ENCODE measurements at places on chromosomes 5 and 9. TPM values are rescaled to one million over a fixed set of nuclear protein-coding genes. Genes with fewer than 3 reads are reported as not detected.

GRCh38 chr9:96619124-96619465 lies 548 bp downstream of the CDC14B start:
- H3K4me3 ChIP-seq, result no peak overlapping the region
- DNase-seq, result no peak
- no peak overlapping the region for H3K27ac ChIP-seq

GRCh38 chr5:37060030-37060429 lies 183.5 kb downstream of the NIPBL start:
- peaks cover 33% of the 10 kb centered on the region for H3K36me3 ChIP-seq
- no peak overlapping the region for H3K4me3 ChIP-seq
- H3K4me1 ChIP-seq, result no peaks in the 10 kb centered on the region
- no peak overlapping the region for H3K27ac ChIP-seq
- no peaks in the 10 kb centered on the region for H3K27me3 ChIP-seq

Gene LRRC19
- not detected for total RNA-seq

DNA sequence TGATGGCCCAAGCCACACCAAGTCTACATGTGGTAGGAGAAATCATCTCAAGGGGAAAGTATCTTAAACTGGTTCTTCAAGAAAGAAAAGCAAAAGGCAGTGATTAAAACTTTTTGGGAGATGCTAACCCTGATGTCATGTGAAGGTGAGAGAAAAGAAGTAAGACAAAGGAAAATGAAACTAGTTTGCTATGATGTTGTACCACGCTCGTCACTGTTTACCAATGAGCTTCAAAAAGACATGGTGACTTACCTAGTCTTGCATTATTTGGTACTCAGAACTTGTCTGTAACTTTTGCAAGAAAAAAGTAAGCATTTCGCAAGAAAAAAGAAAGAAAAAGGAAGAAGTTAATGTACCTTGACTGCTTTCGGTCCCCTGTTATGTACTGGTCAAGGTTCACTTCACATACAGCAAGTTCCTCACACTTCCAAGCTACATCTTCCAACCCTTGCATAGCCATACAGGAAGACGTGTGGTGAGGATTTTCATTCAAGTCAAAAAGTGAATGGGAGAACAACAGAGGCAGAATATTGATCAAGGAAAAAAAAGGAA lies 739.3 kb downstream of the NR2F1-AS1 start:
- no peaks in the 10 kb centered on the region for H3K36me3 ChIP-seq
- H3K4me1 ChIP-seq, result peaks cover 4% of the 10 kb centered on the region
- H3K27ac ChIP-seq, result no peak overlapping the region
- no peak overlapping the region for H3K4me3 ChIP-seq
- no peaks in the 10 kb centered on the region for H3K27me3 ChIP-seq
- DNase-seq, result no peak

GRCh38 chr9:26535151-26535550 lies 357.5 kb downstream of the CAAP1 start:
- DNase-seq, result no peak
- no peak overlapping the region for H3K27ac ChIP-seq
- no peak overlapping the region for H3K4me3 ChIP-seq

Gene JAKMIP2
- 11.8 TPM for total RNA-seq

GRCh38 chr9:87545858-87546257 lies 48.2 kb downstream of the DAPK1 start:
- H3K36me3 ChIP-seq, result peaks cover 20% of the 10 kb centered on the region
- H3K27ac ChIP-seq, result peak overlapping the region; percentile 77
- H3K4me3 ChIP-seq, result no peak overlapping the region

- DNase-seq, result no peak
- peaks cover 6% of the 10 kb centered on the region for H3K36me3 ChIP-seq
- peaks cover 25% of the 10 kb centered on the region for H3K4me1 ChIP-seq
- H3K4me3 ChIP-seq, result no peak overlapping the region
- H3K27me3 ChIP-seq, result no peaks in the 10 kb centered on the region
- H3K27ac ChIP-seq, result peak overlapping the region; percentile 67
Measured at GRCh38 chr9:128558431-128559310, 6.3 kb downstream of the SPTAN1 start.

- DNase-seq, result no peak
- no peaks in the 10 kb centered on the region for H3K36me3 ChIP-seq
- H3K4me3 ChIP-seq, result no peak overlapping the region
Measured at GRCh38 chr9:38638881-38639576, 18.6 kb upstream of the ANKRD18A start.

DNA sequence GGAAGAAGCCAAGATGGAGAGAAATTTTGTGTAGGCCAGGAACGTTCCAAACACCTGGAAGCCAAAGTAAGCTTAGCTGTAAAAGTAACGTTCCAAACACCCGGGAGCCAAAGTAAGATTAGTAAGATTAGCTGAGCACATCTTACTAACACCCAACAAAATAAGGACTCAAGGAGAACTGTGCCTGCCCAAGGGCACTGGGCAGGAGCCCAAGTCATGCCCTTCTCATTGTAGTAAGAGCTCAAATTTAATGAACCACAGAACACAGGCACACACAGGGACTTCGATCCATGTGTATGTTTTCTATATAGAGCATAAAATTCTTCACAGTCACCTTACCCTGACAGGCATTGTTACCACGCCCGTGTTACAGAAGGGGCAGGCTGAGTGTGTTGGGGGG lies 36.1 kb upstream of the NXNL2 start:
- no peak overlapping the region for H3K27ac ChIP-seq
- no peak overlapping the region for H3K4me3 ChIP-seq
- H3K4me1 ChIP-seq, result peaks cover 28% of the 10 kb centered on the region
- H3K27me3 ChIP-seq, result no peaks in the 10 kb centered on the region
- DNase-seq, result no peak

DNA sequence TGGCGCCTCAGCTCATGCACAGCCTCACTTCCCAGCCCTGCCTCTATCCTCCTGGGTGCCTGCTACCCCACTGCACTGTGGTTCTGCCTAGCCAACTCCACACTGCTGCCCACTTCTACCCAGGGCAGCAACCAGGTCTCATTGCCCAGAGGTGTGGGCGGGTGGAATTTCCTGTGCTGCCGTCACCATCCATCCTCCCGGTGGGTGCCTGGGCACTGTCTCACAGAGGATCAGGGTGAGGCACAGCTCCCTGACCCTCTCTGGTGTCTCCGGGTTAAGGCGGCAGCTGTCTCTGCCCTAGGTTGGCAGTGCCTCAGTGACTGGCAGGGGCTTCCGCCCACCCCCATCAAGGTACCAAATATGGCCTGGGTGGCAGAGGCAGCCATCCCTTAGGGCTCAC lies 4.3 kb upstream of the MTMR12 start:
- H3K27me3 ChIP-seq, result no peaks in the 10 kb centered on the region
- peaks cover 6% of the 10 kb centered on the region for H3K36me3 ChIP-seq
- no peak for DNase-seq
- H3K4me1 ChIP-seq, result peaks cover 3% of the 10 kb centered on the region

GRCh38 chr9:37936965-37937364 lies 33.0 kb upstream of the SLC25A51 start:
- H3K27me3 ChIP-seq, result no peaks in the 10 kb centered on the region
- no peaks in the 10 kb centered on the region for H3K36me3 ChIP-seq
- H3K27ac ChIP-seq, result no peak overlapping the region
- peaks cover 10% of the 10 kb centered on the region for H3K4me1 ChIP-seq
- H3K4me3 ChIP-seq, result no peak overlapping the region
- no peak for DNase-seq

DNA sequence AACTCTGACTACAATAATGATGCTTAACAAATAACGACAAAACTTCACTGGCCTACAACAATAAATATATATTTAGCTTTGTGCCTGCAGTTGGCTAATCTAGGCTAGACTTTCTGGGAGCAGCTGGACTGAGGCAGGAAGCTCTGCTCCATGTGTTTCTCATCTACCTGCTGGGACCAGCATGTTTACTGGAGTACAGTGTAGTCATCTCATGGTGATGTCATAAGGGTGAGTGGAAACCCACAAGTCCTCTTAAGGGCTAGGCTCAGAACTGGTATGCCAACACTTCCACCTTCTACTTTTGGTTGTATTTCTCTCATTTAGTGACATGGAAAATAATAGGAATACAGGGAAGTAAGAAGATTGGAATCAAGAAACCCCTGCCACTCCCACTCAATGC lies 85.7 kb upstream of the NIPBL start:
- H3K27ac ChIP-seq, result no peak overlapping the region
- peaks cover 3% of the 10 kb centered on the region for H3K4me1 ChIP-seq
- no peaks in the 10 kb centered on the region for H3K27me3 ChIP-seq
- H3K36me3 ChIP-seq, result no peaks in the 10 kb centered on the region
- no peak for DNase-seq

DNA sequence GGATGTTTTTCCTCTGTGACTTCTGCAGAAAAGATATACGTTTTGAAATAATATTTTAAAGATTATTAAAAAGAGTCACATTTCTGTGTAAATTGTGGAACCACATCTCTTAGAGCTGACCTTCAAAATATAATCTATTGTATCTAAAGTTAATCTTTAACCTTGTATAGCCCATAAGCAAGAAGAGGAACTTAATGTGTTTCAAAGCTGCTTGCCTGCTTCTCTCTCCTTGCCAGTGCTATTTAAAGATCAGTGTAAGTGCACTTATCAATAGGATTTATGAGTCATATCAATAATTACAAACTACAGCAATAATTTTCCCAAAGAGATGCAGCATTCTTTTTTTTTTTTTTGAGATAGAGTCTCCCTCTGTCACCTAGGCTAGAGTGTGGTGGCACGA lies 29.4 kb upstream of the GDA start:
- H3K36me3 ChIP-seq, result 0 out of 2 replicates have a peak, but pooled peaks cover 4% of the 10 kb centered on the region
- no peaks in the 10 kb centered on the region for H3K27me3 ChIP-seq
- no peak overlapping the region for H3K4me3 ChIP-seq
- DNase-seq, result no peak

DNA sequence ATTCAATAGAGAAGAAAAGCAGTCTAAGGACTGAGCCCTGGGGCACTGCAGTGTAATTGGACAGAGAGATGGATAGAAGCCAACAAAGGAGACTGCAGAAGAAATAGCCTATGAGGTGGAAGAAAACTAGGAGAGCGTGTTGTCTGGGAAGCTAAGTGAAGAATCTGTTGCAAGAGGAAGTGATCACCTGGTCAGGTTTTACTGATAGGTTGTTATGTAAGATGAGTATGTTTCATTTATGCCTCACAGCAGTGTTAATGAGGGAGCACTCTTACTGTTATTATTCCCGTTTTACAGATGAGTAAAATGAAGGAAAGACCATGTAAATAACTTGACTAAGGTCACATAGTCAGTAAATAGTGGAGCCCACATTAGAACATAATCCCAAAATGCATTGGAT lies 80.0 kb upstream of the GRHPR start:
- peaks cover 28% of the 10 kb centered on the region for H3K4me1 ChIP-seq
- H3K4me3 ChIP-seq, result no peak overlapping the region
- H3K36me3 ChIP-seq, result no peaks in the 10 kb centered on the region
- no peak overlapping the region for H3K27ac ChIP-seq

- peak overlapping the region; percentile 85 for H3K4me3 ChIP-seq
- H3K27ac ChIP-seq, result no peak overlapping the region
- no peak for DNase-seq
- H3K27me3 ChIP-seq, result no peaks in the 10 kb centered on the region
Measured at GRCh38 chr9:105246656-105247173, 2.3 kb downstream of the SLC44A1 start.

DNA sequence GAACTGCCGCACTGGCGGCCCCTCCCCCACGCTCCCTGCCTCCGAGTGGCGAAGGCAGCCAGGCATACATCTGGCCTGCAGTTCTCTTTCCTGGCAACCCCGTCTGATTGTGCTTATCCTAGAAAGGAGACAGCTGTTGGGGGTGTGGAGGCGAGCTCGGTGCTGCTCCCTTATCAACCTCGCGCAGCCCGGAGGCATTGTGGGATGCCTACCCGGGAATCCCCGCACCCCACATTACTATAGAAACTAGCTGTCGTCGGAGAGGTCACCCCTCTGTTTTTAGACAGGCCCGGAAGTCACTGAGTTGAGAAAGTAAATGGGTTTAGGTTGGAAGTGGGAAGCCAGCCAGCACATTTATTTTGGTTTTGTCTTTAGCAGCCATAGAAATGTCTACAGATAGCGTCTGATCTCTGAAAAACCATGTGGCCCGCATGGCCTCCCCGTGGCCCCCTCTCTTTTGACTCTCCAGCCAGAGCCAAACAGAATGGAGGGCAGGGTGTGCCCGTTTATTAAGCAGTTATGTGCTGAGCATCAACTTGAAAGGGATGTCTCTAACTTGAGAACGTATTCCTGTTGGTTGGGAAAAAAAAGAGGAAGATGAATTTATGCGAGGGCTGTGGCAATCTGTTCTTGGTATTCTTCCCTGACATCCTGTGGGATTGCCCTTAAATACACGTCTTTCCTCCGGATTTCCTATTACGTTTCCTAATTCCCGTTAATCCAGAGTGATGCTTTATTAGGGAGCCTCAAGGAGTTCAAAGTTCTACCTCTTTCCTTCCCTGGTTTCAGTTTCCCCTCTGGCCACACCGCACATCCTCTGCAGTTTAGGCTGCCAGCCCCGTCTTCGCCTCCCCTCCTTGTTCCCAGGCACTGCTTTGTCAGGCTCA lies 3.9 kb downstream of the STC2 start:
- DNase-seq, result no peak
- peak overlapping the region; percentile 86 for H3K27ac ChIP-seq
- H3K4me1 ChIP-seq, result peaks cover 33% of the 10 kb centered on the region
- no peaks in the 10 kb centered on the region for H3K27me3 ChIP-seq

DNA sequence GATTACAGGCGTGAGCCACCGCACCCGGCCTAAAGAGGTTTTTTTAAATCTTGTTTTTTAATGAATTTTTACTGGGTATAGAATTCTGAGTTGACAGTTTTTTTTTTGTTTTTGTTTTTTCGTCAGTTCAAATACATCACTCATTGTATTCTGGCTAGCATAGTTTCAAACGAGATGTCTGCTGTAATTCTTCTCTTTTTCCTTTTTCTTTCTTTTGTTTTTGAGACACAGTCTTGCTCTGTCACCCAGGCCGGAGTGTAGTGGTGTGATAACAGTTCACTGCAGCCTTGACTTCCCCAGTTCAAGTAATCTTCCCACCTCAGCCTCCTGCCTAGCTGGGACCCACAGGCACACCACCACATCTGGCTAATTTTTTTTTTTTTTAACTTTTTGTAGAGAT lies 2.2 kb upstream of the PRRT1B start:
- peaks cover 52% of the 10 kb centered on the region for H3K27me3 ChIP-seq
- H3K36me3 ChIP-seq, result peaks cover 30% of the 10 kb centered on the region
- DNase-seq, result no peak
- H3K27ac ChIP-seq, result no peak overlapping the region
- H3K4me3 ChIP-seq, result no peak overlapping the region
- peaks cover 7% of the 10 kb centered on the region for H3K4me1 ChIP-seq

Gene F12
- 12.8 TPM for total RNA-seq

Gene PCDHGA5
- 2.5 TPM for total RNA-seq

- no peaks in the 10 kb centered on the region for H3K27me3 ChIP-seq
- H3K27ac ChIP-seq, result no peak overlapping the region
Measured at GRCh38 chr5:136814619-136815378, 449.5 kb upstream of the TRPC7 start.

Gene MAN2A1
- 86.6 TPM for total RNA-seq

Measured in WTC11 (cell line).